ENCODE measurements at places on chromosomes 1 and 21. TPM values are rescaled to one million over a fixed set of nuclear protein-coding genes. Genes with fewer than 3 reads are reported as not detected.

- no peak for DNase-seq
Observed at GRCh38 chr1:168976267-168976666, 130.2 kb upstream of the ATP1B1 start.

DMBX1 gene
- not detected for total RNA-seq

SPRR1A gene
- not detected for total RNA-seq

GRCh38 chr1:16187748-16188401 is 24.6 kb downstream of the ARHGEF19 start:
- peak; percentile 89 for DNase-seq

DNA sequence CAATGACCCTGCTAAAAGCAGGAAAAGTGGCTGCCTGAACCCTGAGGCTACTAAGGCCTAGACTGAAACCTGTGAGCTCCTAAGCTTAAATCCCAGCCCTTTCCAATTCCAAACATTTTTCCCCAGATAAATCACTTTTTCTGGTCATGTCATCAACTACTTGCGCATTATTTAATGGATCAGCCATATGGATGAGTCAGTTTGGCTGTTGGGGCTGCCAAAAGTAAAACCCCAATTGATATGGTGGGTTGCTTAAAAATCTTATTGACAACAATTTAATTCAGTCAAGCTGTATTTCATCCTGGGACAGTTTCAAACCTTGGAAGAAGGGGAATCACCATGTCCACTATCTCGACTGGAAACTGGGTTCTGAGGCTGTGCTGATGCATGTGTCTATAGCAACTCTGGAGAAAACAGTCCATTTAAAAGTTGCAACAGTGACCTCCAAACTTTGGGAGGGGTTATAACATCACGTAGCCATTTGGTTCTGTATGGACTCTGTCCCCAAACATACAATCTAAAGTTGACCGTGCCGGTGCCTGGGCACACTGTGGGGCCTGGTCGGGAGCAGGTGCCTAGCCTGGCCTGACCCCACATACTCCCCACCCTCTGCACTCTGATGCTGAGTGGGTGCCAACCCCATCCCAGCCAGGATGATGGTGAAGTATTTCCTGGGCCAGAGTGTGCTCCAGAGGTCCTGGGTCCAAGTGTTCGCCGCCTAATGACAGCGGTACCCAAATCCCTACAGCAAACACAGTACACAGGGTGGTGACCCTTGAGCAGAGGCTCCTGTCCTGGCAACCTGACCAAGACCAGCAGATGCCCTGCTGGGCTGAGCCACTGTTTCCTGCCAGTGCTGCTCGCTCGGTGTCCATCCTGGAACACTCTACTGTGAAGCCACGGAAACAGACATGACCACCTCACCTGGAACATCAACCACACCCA is 46.5 kb upstream of the LRRC52 start:
- DNase-seq, result no peak

GRCh38 chr1:42037161-42037560 is 116.0 kb upstream of the GUCA2B start:
- no peak for DNase-seq

- peak; percentile 12 for DNase-seq
Observed at GRCh38 chr1:31880957-31881687, 57.0 kb downstream of the PTP4A2 start.

- no peak for DNase-seq
Observed at GRCh38 chr1:51000160-51000559, 30.1 kb downstream of the CDKN2C start.

DNA sequence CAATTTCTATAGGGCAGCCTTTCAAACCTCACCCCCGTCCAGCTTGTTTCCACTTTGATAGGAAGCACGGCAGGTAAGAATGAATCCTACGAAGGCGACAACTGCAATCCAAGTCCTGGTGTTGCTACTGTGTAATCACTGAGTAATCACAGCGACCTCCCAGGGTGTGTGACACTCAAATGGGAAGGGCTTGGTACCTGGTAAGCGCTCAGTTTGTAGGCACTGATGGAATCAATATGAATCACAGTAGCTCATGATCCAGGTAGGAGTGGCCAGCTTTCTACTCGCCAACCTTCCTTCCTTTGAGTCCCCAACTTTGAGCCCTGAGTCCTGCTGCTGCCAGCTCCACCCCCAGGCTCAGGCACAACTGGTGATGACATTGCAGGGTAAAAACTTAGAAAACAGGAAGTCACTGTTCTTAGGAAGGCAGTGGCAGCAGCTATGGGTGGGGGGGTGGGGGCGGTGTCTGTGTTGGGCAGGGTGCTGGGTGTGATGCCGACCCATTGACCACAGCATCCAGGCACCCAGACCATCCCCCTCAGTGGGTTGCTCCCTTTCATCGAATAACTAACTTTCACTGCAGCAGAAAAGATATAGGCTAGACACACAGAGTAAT is 70.7 kb downstream of the CD247 start:
- DNase-seq, result no peak

DNA sequence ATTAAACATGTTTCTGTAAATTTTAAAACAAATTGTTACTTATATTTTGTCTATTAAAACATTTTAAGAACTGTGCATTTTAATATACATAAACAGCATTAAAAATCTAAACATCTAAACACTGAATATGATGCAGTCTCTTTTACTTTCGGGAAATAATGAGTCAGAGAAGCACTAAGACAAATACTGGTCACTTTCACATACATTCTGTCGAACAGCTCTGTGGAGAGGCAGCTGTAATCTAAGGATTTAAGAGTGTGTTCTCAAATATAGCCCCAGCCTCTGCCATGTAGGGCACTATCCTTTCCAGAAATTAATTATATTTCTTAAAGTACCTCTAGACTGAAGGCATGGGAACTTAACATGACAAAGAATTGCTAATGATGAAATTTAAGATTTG is 89.6 kb upstream of the PTGFR start:
- DNase-seq, result peak; percentile 25

LCE1A gene
- not detected for total RNA-seq

- peak; percentile 15 for DNase-seq
Observed at GRCh38 chr1:41387667-41388091, 26.4 kb downstream of the FOXO6 start.

LEMD1 gene
- not detected for total RNA-seq

C1QC gene
- total RNA-seq, result not detected

GRCh38 chr1:27519331-27520258 is 29.6 kb upstream of the WASF2 start:
- no peak for DNase-seq

GRCh38 chr1:206738370-206739366 is 31.9 kb upstream of the IL19 start:
- DNase-seq, result peak; percentile 28

DNA sequence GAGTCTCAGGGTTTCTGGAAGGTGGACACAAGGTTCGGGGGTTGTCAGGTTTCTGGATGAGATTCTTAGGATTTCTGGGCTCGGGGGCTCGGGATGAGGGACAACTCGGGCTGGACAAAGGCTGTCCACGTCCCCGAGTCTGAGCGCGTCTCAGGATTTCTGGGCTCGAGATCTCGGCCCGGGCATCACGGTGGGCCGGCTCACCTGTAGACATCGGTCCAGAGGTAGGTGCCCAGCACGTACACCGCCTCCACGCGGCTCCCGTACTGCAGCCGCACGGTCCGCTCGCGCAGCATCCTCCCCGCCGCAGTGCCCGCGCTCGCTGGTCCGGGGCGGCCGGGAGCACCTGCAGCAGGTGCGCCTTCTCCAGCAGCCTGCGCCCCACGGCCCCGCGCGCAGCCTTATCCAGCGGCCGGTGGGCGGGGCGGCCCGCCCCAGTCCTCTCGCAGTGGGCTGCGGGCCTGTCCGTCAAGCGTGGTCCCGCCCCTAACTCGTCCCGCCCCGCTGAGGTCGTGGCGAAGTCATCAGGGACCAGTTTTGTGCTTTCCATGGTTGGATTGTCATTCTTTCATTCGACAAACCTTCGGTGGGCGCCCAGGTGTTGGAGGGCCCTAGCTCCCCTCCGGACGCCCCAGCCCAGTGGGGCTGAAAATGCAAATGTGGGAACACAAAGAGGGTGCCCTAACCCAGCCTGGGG is at the start of gene PADI2:
PADI2 (minus strand) TSS at position 376 of the 697 bp plus-strand sequence; CDS start at position 296, 80 bp downstream.
- DNase-seq, result peak; percentile 12

- peak; percentile 12 for DNase-seq
Observed at GRCh38 chr1:166884040-166884642, 8.1 kb upstream of the TADA1 start.

IQCC gene
- total RNA-seq, result 2.2 TPM

- no peak for DNase-seq
Observed at GRCh38 chr1:17861685-17862084, 106.6 kb downstream of the ACTL8 start.

DNA sequence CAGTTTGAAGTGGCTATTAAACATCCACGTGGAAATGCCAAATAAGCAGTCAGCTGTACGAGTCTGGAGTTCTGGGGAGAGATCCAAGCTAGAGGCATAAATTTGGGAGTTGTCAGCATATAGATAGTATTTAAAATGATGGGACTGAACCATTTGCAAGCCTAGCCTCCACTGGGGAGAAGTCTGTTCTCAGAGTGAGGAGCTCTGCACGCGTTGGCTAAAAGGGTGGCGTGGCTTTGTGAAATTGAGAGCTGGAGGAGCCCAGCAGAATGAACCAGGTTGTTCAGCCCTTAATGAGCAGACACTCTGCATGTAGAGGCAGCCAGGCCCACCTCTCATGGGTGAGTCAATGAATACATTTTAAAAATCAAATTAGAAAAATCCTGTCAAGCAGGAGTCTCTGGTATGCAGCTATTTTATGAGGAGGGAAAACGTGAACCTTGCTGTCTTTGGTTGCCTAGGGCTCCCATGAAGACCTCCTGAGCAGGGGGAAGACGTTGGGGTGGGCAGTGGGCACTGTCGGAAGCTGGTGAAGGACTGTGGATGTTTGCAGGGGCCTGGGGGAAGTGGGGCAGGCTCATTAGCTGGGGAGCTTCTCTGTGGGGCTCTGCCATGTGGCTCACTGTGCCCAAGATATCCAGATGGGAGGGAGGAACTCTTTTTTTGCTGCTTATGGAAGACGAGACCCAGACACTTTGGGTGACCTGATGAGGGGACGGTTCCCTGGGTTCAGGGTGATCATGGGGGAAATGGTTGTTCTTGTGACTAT is 18.8 kb downstream of the TMCC2 start:
- DNase-seq, result no peak

DNA sequence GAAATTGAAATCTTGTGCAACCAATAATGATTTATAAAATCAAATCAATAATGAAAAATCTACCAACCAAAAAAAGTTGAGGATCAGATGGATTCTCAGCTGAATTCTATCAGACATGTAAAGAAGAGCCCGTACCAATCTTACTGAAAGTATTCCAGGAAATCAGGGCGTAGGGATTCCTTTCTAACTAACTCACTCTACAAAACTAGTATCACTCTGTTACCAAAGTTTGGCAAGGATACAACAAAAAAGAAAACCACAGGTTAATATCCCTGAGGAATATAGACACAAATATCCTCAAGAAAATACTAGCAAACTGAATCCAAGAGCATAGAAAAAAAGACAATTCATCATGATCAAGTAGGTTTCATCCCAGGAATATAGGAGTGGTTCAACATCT is 52.8 kb upstream of the ADGRL4 start:
- peak; percentile 14 for DNase-seq

GRCh38 chr1:88139633-88140032 is 544.4 kb upstream of the PKN2 start:
- DNase-seq, result no peak

HMCN1 gene
- total RNA-seq, result 7.8 TPM

DNA sequence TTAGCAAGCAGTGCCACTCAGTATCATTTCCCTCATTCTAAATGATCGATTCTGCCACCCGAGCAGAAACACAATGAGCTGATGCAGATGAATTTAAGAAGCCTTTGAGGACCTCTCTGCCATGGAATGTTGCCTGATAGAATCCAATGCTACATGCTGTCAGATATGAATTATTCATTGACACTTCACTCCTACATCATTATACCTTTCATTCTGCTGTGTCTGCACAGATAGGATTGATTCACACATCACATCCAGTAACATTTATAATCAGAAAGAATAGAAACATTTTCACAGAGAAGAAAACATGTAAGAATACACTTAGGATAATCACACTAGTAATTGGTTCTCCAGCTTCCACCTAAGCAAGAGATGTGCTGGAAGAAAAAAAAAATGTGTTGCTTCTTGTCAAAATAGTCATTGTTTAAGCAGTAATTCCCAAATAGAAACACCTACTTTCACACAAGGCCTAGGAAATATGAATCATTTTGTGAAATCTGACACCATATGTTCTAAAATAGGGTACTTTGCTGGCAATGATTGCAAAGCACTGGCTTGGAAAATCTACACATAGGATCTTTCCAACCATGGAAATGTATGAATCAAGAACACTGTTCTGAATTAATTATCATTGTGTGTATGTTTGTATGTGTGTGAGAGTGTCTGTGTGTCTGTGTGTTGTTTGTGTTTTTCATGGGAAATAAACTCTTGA is 110.1 kb downstream of the GRIK1 start:
- no peak for DNase-seq

CYP2J2 gene
- total RNA-seq, result not detected

GRCh38 chr1:214897581-214897980 is 185.0 kb upstream of the KCNK2 start:
- no peak for DNase-seq

AVPR1B gene
- total RNA-seq, result not detected

DNA sequence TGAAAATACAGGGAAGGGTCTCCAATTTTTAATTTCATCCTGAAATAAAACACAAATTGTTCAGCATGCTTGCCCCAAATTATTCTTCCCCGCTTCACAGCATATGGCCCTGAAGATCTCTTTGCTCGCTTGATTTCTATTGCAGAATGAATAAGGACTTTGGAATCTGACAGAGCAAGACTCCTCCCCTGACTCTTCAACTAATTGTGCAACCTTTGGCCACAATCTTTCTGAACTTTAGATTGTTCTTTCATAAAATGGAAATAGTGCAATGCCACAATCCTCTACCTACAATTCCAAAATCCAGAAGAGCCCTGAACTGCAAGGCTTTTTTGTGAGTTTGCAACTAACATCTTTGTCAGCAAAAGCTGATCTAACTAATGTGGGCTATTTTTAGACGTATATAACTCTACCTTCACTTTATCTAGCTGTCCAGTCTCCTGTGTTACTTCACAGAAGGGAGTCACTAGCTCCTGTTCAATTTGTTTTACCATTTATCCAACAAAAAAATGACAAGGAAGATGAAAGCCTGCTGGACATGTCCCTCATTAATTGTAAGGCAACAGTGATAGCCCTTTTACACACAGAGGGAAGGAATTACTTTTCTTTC is 13.4 kb downstream of the RNASEL start:
- peak; percentile 55 for DNase-seq

MRAP gene
- total RNA-seq, result not detected
